ENCODE measurements at places on chromosomes 2 and 18.

GRCh38 chr2:108034843-108035242 lies 48.5 kb downstream of the SLC5A7 start:
- DNase-seq, result no peak

DNA sequence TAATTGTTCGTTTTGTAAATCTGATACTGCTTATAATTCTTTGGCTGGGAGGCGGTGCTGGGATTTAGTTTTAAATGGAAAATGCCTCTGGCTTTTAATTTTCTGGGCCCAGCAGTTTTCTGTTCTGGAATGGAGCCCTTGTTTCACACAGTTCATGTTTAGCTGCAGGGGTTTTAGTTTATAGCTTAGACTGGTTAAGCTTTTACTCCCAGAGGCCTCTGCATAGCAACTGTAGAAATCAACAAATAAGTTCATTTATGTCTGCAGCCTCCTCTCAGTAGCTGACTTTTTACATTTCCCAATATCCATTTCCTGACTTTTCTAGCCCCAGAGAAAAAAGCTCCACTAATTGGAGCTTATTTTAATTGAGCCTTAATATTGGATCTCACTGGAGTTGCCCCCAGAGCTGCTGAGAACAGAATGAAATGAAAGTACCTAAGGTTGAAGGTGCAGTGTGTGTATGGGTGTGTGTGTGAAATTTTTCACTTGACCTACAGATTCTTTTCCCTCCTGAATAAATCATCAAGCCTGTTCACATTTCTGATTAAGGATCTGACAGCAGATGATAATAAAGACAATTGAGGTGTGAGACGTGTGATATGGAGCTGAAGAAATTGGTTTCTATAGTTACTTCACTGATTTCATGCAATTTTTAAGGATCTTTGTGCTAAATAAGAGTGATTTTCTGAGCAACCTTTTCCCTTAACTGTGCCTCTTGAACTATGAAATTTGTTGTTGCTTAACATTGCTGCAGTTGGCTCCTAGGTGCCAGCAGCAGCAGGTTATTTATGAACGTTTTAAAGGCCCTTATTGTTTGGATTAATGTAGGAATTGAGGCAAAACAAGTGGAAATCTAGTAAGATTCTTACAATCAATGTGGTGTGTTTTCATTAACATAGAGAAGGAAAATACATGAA lies 109.6 kb downstream of the TAF4B start:
- DNase-seq, result no peak

DNA sequence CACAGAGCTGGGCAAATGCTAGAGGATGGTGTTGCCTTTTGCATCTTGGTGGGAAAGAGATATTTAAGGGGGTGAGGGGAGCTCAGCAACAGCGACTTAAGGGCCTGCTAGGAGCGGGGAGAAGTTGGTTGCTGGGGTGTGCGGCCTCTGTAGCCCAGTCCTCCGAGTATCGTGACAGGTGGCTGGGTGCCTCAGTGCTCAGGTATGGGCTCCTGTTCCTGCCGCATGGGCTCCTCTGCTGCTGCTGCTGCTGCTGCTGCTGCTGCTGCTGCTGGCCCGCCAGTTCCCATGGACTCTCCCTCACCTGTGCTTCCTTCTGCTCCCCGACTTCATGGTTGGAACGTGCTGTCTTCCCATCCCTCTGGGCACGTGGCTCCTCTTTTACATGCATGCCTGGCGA lies 22.0 kb downstream of the AGAP1 start:
- DNase-seq, result no peak

GRCh38 chr2:171410101-171410500 lies 23.7 kb downstream of the METTL8 start:
- no peak for DNase-seq

DNA sequence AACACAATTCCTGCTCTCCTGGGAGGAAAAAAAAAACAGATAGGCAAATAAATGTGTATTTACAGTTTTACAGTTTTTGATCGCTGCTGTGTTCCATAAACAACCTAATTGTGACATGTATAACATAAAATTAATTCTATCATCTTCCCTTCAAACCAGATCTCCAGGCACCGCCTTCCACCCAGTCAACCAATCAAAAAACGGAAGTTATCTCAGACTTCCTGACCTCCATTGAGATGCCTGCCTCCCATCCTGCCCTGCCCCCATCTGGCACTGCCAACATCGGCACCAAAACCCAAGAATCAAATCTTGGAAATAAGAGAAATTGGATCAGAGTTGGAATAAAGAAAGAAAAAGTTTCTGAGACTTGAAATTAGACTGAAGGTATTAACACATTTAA lies 3.1 kb upstream of the RIOK3 start:
- DNase-seq, result no peak

GRCh38 chr2:73907840-73908452 lies 15.1 kb downstream of the ACTG2 start:
- DNase-seq, result no peak

Data from activated CD4-positive, alpha-beta T cell treated with anti-CD3 and anti-CD28 coated beads for 24 hours (primary cell).